ENCODE measurements at places on chromosomes 5 and 9. TPM values are rescaled to one million over a fixed set of nuclear protein-coding genes. Genes with fewer than 3 reads are reported as not detected.

PDGFRB gene
- total RNA-seq, result 33.9 TPM

CCDC112 gene
- 5.7 TPM for total RNA-seq

PAXX gene
- total RNA-seq, result 75.8 TPM

SLC4A9 gene
- total RNA-seq, result 0.38 TPM

ZNF169 gene
- total RNA-seq, result 10.2 TPM

RASGEF1C gene
- 0.71 TPM for total RNA-seq

IL13 gene
- total RNA-seq, result not detected

PCDHA10 gene
- total RNA-seq, result 0.08 TPM

C9orf50 gene
- total RNA-seq, result not detected

TAS2R1 gene
- not detected for total RNA-seq

CA9 gene
- 5.2 TPM for total RNA-seq

DMRTA1 gene
- total RNA-seq, result 0.97 TPM

SPATA6L gene
- 2.5 TPM for total RNA-seq

LECT2 gene
- total RNA-seq, result not detected

CDKN2AIPNL gene
- 12.3 TPM for total RNA-seq

MTX3 gene
- 8.6 TPM for total RNA-seq

PTGDS gene
- total RNA-seq, result 75.3 TPM

FAM120AOS gene
- 39.7 TPM for total RNA-seq

INSL4 gene
- total RNA-seq, result not detected

FUBP3 gene
- total RNA-seq, result 31.3 TPM

LCN1 gene
- not detected for total RNA-seq

CDO1 gene
- total RNA-seq, result 10.4 TPM

CCNH gene
- 44.1 TPM for total RNA-seq

FOXD4L5 gene
- 0.23 TPM for total RNA-seq

MAMDC4 gene
- total RNA-seq, result 0.89 TPM

SPINK7 gene
- total RNA-seq, result 44.1 TPM

PCDHA3 gene
- not detected for total RNA-seq

DRD1 gene
- total RNA-seq, result not detected

PSIP1 gene
- total RNA-seq, result 15.5 TPM
